Activated naive CD4-positive, alpha-beta T cell treated with anti-CD3 and anti-CD28 coated beads, Interleukin-2, amount 10 ng/mL, durations not matched to agents 7 days and 5 days (primary cell): ENCODE measurements at places on chromosomes 7 and 10.

DNA sequence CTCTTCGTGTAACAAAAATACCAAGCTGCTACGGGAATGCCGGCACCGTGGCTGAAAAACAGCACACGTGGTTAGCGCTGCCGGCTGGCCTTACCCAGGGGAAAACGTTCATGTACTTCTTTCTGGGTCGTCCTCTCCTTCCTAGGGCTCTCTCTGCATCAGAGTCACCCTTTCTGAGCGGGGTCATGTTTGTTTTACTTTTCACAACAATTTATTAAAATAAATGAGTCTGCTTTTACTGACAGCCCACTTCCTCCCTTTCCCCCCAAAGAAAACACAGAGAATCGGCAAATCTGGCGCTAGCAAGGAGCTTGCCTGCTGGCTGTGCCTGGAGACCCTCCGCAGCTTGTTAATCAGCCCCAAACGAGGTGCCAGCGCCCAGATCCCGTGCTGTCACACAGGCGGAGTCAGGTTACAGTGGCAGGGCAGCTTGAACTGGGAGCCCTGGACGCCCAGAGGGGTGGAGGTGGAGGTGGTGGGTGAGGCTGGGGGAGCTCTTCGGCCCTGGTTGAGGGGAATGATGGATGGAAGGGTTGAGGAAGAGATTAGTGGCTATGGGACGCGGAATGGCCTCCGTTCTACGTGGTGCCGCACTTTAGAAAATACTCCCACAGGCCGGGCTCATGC lies 162.2 kb upstream of the TNS3 start:
- no peak for DNase-seq

DNA sequence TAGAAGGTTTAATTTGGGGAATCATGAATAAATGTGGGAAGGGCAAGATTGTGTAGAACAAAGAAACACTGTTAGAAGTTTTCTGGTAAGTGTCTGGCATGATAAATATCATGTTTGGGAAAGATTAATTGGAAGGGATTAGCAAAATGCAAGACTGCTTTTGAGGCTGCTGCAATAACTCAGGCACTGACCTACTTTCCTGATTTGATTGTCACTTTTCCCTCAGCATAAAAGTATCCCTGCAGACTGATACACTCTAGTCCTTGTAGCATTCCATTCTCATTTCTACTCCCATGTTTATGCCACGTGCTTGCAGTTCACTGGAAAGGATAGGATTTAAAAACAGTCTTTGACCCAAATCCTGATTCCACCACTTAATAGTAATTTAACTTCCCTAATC lies 303.3 kb upstream of the SEMA3A start:
- DNase-seq = no peak

DNA sequence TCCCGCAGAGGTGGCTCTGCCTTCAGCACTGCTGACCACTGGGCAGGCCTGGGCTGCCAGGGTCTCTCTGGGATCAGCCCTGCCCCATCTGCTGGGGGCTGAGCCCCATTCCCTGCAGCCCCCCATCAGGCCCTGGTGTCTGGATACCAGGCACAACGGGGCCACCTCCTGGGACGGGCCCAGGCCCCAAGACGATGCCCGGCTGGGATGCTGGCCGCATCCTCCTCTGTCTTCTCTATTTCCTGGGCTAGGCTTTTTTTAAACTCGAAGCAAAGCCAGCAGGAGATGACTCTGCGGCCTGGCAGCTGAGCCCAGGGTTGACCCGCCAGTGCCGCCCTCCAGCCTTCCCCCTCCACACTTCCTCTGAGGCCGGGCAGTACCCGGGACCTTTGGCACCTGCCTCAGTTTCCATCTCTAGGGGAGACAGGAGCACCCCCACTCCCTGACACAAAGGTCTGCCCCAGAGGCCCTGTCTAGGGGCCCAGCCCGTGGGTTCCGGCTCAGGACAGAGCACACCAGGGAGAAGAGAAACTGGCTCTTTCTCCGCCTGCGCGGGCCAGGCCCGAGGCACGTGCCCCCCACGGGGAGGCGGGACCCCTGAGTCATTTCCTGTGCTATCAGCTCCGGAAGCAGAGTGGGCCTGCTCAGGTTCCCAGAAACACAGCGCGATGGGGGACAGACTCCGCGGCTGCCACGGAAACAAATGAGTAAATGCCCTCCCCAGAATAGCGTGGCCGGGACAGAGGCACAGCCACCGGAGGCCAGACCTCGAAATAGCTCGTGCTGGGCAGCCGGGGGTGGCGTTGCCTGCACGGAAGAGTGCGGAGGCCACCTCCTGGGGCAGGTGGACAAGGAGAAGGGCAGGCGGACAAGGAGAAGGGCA lies 84.6 kb upstream of the PDGFA start:
- DNase-seq = peak; percentile 95

GRCh38 chr7:7962851-7963250 lies 5.7 kb upstream of the GLCCI1 start:
- no peak for DNase-seq

DNA sequence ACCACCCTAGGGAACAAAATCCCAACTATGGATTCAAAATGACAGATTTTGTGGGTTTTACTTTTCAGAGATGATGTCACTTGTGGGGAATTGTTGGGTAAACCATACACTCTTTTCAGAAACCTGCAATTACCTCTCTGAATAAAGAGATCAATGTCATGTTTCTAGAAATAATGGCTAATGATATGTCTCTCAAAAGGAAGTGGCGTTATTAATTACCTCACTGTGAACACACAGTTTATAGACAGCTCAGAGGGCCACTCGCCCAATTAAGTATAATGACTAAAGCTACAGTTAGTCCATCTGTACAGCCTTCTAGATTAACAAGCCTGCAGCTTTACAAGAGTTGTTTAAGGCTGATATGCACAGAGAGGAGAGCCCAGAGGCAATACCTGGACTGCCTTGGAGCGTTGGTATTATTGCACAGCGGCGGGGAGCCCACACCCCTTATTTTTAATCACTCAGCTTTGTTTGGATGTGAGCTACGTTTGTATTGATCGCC lies 79.5 kb downstream of the RAB11FIP2 start:
- DNase-seq = no peak

DNA sequence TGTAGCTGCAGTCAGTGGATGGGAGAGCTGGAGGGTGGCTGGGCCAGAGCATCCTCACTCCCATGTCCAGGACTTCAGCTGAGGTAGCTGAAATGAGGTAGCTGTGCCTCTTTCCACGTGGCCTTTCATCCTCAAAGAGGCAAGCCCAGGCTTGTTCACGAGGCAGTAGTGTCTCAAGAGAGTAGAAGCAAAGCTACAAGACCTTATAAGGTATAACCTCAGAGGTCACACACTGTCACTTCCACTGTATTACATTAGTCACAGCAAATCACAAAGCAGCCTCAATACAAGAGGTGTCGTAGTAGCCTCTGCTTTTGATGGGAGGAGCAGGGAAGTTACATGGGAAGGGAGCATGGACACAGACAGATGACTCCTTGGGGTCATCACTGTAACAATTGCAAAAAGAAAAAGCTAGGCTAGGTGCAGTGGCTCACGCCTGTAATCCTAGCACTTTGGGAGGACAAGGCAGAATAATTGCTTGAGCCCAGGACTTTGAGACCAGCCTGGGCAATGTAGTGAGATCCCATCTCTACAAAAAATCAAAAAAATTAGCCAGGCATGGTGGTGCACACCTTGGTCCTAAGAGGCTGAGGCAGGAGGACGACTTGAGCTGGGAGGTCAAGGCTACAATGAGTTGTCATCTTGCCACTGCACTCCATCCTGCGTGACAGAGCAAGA lies 97.5 kb downstream of the SKIDA1 start:
- DNase-seq = no peak

DNA sequence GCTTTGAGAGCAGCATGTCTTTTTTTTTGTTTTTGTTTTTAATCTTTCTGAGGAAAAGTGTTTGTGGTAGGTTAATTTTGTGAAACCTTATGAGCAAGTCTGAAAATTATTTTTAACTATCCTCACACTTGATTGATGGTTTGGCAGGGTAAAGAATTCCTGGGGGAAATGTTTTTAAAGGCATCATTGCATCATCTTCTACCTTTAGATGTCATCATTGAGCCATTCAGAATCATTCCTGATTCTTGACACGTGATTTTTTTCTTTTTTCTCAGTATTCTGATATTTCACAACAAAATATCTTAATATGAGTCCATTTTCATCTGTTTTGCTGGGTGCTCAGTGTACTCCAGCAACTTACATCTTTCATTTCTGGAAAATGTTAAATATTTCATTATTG lies 28.3 kb downstream of the PALS2 start:
- DNase-seq = no peak

DNA sequence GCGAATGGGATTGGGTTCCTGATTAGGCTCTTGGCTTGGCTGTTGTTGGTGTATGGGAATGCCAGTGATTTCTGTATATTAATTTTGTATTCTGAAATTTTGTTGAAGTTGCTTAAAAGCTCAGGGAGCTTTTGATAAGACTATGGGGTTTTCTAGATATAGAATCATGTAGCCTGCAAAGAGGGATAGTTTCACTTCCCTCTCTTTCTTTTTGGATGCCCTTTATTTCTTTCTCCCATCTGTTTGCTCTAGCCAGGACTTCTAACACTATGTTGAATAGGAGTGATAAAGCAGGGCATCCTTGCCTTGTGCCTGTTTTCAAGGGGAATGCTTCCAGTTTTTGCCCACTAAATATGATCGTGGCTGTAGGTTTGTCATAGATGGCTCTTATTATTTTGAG lies 40.4 kb upstream of the MPP7 start:
- no peak for DNase-seq

GRCh38 chr10:86775056-86775869 lies 18.8 kb downstream of the BMPR1A start:
- no peak for DNase-seq

- DNase-seq = peak; percentile 46
Measured at GRCh38 chr10:119478111-119478802, 64.3 kb downstream of the RGS10 start.

DNA sequence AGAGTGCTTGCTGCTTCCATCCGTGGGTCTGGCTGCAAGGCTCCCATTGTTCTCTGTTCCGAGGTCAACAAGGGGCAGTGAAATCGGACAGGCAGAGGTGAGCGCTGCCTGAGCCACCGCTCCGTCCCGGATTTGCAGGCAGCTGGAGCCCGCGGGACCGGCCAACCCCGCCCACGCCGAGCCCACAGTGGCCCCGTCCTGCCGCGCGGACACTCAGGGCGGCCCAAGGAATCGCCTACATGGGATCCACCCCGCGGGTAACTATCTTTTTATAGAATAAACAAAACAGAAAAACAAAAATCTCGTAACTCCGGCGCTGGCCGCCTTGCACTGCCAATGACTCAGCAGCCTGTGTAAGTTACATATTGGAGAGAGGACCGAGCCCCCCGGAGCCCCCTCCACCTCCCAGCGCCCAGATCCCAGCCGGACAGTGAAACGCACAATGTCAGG lies 1.9 kb downstream of the BNIP3 start:
- DNase-seq = no peak

DNA sequence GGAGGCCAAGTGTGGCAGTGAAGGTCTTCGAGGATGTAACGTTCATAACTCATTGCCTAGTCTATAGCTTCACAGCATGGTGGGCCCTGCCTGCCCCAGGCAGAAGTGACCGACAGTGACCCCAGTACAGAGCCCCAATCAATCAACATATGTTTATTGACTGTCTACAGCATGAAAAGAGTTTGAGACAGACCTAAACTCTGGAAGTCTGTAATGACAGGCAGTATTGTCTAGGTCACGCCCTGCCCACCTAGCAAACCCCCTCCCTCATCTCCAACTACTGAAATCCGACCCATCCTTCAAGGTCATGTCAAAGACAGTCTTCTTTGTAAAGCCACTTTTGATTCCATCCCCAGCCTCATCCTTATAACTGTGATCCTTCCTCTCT lies 43.9 kb downstream of the LYZL1 start:
- DNase-seq = no peak

DNA sequence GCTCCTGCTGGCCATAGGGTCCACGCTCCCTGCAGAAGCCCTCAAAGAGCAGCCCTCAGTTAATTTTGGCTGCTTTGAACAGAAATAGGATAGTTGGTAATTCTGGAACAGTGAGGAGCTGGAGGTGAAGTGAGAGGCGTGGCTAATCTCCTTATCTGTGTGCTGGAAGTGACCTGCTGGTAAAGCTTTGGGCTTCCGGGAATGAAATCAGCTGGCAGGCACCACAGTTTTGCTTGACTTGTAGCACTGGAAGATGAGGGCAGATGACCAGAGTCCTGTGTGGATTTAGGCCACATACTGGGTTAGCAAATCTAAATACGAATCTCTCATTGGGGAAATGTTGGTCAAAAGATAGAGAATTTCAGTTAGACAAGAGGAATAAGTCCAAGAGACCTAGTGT lies 10.2 kb downstream of the ATP6V0E2 start:
- DNase-seq = no peak

- DNase-seq = no peak
Measured at GRCh38 chr10:29646238-29646902, 11.6 kb upstream of the SVIL start.

GRCh38 chr7:144437370-144438191 lies 34.1 kb upstream of the NOBOX start:
- DNase-seq = peak; percentile 73

GRCh38 chr10:27680006-27680557 lies 65.5 kb downstream of the MKX start:
- DNase-seq = no peak

- DNase-seq = no peak
Measured at GRCh38 chr7:75721426-75721825, 17.3 kb downstream of the HIP1 start.

DNA sequence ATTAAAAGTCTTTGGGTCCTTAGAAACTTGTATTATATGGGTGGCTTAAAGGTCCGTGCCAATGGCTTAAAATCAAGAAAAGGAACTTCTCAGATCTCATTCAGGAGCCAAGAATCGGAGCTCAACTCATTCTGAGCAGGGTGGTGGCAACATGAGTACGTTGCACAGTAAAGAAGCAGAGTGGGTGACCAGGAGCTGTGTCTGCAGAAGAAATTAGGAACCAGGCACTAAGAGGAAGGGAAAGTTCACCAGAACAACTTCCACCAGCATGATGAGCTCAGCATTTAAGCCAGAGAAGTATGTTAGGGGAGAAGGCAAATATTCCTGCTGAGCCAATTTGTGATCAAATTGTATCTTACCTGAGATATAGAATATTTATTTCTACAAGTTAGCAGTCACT lies 236.0 kb upstream of the NRP1 start:
- DNase-seq = no peak

DNA sequence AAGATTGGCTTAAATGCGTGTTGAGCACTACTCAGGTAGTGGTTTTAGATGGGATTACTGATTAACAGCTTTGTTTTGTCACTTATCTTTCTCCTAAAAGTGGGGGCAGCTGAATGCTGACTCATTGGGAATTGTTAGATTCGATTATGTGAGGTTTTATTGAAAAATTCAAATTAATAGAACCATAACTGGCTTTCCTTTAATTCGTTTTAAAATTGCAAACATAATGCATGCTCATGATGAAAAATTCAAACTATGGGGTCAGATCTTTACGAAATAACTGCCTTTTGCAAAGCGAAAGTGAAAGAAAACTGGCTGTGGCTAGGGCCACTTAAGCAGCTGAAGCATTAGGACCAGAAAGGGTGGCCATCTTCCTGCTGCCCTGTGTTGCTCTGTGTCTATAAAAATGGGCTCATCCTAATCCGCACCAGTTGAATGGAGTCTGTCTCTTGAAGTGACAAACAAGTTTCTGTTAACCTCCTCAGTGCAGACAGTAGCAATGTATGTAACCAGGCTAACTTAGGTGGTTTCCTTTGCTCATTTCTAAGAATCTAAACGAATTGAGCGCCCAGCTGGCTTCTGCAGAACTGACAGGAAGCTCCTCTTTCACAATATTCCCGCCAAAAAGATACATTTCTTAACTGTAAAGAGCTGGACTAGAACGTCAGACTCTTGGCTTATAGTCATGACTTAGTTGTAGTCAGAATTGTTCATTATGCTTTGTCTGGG lies 27.8 kb downstream of the DENND10 start:
- peak; percentile 65 for DNase-seq

- DNase-seq = no peak
Measured at GRCh38 chr10:26737730-26738129, 40.2 kb downstream of the PDSS1 start.

- peak; percentile 65 for DNase-seq
Measured at GRCh38 chr7:140656548-140657515, 15.9 kb upstream of the ADCK2 start.
